Chondrocyte (in vitro differentiated cells): ENCODE measurements at places on chromosomes 5 and 9. TPM values are rescaled to one million over a fixed set of nuclear protein-coding genes. Genes with fewer than 3 reads are reported as not detected.
A peak's percentile ranks its signal among the peaks of the same experiment; 100 is the strongest.

- H3K27me3 ChIP-seq, result no peaks in the 10 kb centered on the region
- H3K4me3 ChIP-seq, result peak overlapping the region; percentile 51
- peaks cover 54% of the 10 kb centered on the region for H3K4me1 ChIP-seq
Observed at GRCh38 chr5:179767496-179768100, 26.2 kb upstream of the LTC4S start.

- DNase-seq, result no peak
- H3K27me3 ChIP-seq, result peaks cover 5% of the 10 kb centered on the region
- H3K27ac ChIP-seq, result no peak overlapping the region
- H3K36me3 ChIP-seq, result no peaks in the 10 kb centered on the region
Observed at GRCh38 chr9:21154018-21154608, 12.3 kb downstream of the IFNA21 start.

DNA sequence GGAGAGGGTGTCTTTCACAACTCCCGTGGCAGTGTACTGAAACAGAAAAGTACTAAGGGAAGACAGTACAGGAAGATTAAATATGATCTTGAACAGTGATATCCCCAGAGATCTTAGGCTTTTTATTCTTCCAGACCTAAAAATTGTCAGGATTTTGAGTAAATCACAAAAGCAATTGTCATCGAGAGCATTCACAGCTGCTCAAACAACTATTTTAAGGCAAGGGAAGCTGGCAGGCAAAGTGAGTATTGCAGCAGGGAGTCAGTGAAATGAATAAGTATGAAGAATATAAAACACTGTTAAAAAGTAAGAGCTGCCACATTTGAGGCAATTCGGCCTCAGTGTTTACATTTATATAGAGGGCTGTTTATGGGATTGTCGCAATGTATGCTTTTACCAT lies 479.0 kb downstream of the CAAP1 start:
- H3K36me3 ChIP-seq, result no peaks in the 10 kb centered on the region
- no peaks in the 10 kb centered on the region for H3K4me1 ChIP-seq
- peaks cover 12% of the 10 kb centered on the region for H3K27me3 ChIP-seq

GRCh38 chr5:175861337-175862130 lies 9.8 kb upstream of the CPLX2 start:
- H3K36me3 ChIP-seq, result no peaks in the 10 kb centered on the region
- no peak for DNase-seq
- H3K4me1 ChIP-seq, result no peaks in the 10 kb centered on the region
- H3K4me3 ChIP-seq, result no peak overlapping the region
- H3K27ac ChIP-seq, result no peak overlapping the region

- H3K36me3 ChIP-seq, result peaks cover 17% of the 10 kb centered on the region
- no peak for DNase-seq
- no peaks in the 10 kb centered on the region for H3K27me3 ChIP-seq
- no peak overlapping the region for H3K4me3 ChIP-seq
Observed at GRCh38 chr5:134574521-134574920, 49.1 kb downstream of the JADE2 start.

- H3K27ac ChIP-seq, result no peak overlapping the region
- no peak overlapping the region for H3K4me3 ChIP-seq
- H3K27me3 ChIP-seq, result no peaks in the 10 kb centered on the region
- DNase-seq, result no peak
Observed at GRCh38 chr9:22030101-22030598, 21.0 kb upstream of the CDKN2B start.

DNA sequence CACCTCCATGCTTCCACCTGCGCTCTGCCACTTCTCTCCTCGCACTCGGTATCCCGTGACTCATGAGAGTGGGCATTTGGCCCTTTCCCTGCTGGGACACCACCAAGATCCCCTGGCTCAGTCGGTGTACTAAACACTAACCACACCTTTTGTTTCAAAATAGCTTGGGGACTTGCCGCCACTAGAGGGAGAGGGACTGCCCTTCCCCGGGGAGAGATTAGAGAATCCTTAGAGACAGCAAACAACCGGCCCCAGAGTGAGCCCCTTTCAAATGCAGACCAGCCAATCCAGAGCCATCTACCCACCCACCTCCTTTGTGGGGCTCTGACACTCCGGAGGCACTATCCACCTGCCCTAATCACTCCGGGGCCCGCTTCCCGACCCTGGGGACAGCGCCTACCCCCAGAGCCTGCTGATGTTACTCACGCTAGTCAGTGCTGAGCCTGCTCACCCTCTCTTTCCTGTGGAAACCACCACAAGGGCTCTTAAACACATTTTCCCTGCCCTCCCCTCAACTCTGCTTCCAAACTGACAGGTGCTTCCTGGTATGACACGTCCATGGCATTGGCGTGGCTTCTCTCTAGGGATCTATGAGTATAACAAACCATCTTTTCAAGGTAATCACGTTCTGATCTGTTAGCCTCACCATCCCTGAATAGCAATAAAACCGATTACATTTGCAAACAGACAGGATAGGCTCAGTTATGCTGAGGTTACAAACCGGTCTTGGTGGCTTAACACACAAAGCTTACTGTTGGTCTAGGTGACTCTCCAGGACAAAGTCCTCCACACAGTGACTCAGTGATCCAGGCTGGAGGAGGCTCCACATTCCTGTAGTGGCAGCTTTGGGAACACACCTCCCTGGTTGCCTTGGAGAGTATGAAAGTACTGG lies 180.1 kb upstream of the MVB12B start:
- no peak overlapping the region for H3K4me3 ChIP-seq
- peaks cover 4% of the 10 kb centered on the region for H3K36me3 ChIP-seq
- H3K4me1 ChIP-seq, result no peaks in the 10 kb centered on the region
- H3K27ac ChIP-seq, result no peak overlapping the region

GRCh38 chr5:36491856-36492255 lies 114.5 kb upstream of the SLC1A3 start:
- DNase-seq, result no peak
- peaks cover 16% of the 10 kb centered on the region for H3K27me3 ChIP-seq
- peaks cover 18% of the 10 kb centered on the region for H3K4me1 ChIP-seq
- H3K27ac ChIP-seq, result no peak overlapping the region

- no peak overlapping the region for H3K4me3 ChIP-seq
- H3K4me1 ChIP-seq, result peaks cover 24% of the 10 kb centered on the region
- no peaks in the 10 kb centered on the region for H3K27me3 ChIP-seq
Observed at GRCh38 chr9:6945816-6946215, 188.0 kb downstream of the KDM4C start.

GRCh38 chr5:109359642-109360041 lies 50.1 kb downstream of the PJA2 start:
- no peak overlapping the region for H3K4me3 ChIP-seq
- peaks cover 21% of the 10 kb centered on the region for H3K36me3 ChIP-seq
- no peak overlapping the region for H3K27ac ChIP-seq
- H3K27me3 ChIP-seq, result no peaks in the 10 kb centered on the region
- peaks cover 19% of the 10 kb centered on the region for H3K4me1 ChIP-seq
- DNase-seq, result no peak

DNA sequence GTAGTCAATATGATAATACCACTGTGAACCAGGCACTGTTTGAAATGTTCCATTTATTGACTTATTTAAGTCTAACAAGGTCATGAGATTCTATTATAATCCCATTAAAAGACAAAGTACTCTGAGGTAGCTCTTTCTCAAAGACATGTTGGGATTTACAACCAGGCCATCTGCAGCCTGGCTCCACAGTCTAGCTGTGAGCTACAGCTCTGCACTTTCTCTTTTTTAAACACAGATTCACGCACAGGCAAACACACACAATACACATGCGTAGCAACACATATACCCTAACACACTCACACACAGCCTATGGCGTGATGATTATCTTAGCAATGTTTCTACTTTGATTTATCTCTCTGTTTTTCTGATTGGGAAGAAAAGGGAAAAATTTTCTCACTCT lies 174.3 kb downstream of the PRR16 start:
- no peak overlapping the region for H3K4me3 ChIP-seq
- no peak for DNase-seq
- peaks cover 6% of the 10 kb centered on the region for H3K4me1 ChIP-seq
- H3K36me3 ChIP-seq, result peaks cover 2% of the 10 kb centered on the region
- no peak overlapping the region for H3K27ac ChIP-seq

DNA sequence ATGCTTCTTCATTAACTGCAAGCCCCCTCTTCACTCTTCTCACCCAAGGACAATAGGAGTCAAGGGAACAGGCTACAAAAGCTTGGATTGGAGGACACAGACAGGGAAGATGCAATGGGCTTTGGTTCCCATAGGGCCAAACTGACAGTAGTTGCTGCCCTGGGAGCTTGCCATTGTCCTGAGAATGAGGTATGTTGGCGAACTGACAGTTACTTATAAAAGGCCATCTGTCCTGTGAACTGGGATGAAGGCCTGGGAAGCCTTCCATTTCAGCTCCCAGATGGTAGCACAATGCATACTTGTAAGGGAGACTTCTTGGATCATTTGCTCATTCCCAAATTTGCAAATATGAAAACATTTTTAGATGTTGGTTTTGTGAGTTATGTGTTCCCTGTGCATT lies 88.9 kb downstream of the SNCAIP start:
- H3K4me1 ChIP-seq, result no peaks in the 10 kb centered on the region
- DNase-seq, result no peak
- H3K36me3 ChIP-seq, result peaks cover 2% of the 10 kb centered on the region
- no peaks in the 10 kb centered on the region for H3K27me3 ChIP-seq
- no peak overlapping the region for H3K27ac ChIP-seq

DNA sequence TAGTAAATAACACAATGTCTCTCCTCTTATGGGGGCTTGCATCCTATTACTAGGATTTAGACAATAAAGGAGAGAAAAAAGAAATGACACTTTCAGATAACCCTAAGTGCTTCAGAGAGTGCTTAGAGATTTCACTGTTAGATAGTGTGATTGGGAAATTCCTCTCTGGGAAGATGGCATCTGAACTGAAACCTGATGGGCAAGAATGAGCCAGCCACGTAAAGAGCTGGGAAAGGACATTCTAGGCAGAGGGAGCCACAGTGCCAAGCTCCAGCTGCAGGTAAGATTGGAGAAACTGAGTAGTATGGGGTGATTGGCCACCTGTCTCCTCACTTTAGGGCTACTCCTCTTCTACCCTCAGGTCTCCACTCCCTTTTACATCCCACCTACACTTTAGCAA lies 14.5 kb downstream of the CDO1 start:
- H3K4me1 ChIP-seq, result no peaks in the 10 kb centered on the region
- DNase-seq, result no peak
- peaks cover 3% of the 10 kb centered on the region for H3K36me3 ChIP-seq
- no peak overlapping the region for H3K27ac ChIP-seq
- no peak overlapping the region for H3K4me3 ChIP-seq

- H3K4me3 ChIP-seq, result no peak overlapping the region
- H3K27ac ChIP-seq, result no peak overlapping the region
Observed at GRCh38 chr9:4657426-4658159, 4.5 kb upstream of the PLPP6 start.

DNA sequence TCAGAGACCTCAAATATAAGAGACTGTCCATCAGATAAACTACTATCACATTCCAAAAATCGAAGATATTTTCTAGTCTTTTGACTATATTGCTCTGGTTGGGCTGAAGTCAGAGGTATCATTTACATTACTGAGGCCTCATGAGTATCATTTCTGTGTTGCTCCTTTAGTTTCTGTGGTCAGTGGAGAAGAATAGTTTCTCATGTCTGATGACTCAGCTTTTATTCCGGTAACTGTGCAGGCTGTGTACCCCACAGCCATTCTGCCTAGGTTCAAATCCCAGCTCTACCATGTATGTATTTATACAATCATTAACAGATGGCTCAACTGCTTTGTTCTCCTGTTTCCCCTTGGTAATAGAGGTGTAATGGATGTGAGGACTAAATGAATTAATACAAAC lies 179.3 kb downstream of the ALDH1A1 start:
- H3K36me3 ChIP-seq, result no peaks in the 10 kb centered on the region
- peaks cover 6% of the 10 kb centered on the region for H3K4me1 ChIP-seq
- H3K27ac ChIP-seq, result no peak overlapping the region
- H3K27me3 ChIP-seq, result peaks cover 5% of the 10 kb centered on the region

GRCh38 chr9:106697750-106698502 lies 165.0 kb upstream of the ZNF462 start:
- peaks cover 32% of the 10 kb centered on the region for H3K4me1 ChIP-seq
- H3K36me3 ChIP-seq, result no peaks in the 10 kb centered on the region

Gene OGN
- total RNA-seq, result 27.4 to 72.6 TPM (median 30.3 TPM) in 3 replicates

Gene TMEM252
- total RNA-seq, result not detected in 3 replicates

Gene POU5F2
- 0.45 to 0.92 TPM (median 0.62 TPM) in 3 replicates for total RNA-seq

Gene SHC3
- 0.10 to 0.64 TPM (median 0.30 TPM) in 3 replicates for total RNA-seq

Gene TRPM3
- total RNA-seq, result not detected in 3 replicates
